ENCODE measurements at places on chromosomes 13 and 19. TPM values are rescaled to one million over a fixed set of nuclear protein-coding genes. Genes with fewer than 3 reads are reported as not detected.

The C19orf85 gene
- 3.1 TPM for total RNA-seq

The POLR1G gene
- 16.0 TPM for total RNA-seq

The IL11 gene
- total RNA-seq, result 1.7 TPM

The ZNF793 gene
- total RNA-seq, result 16.9 TPM

The KANK3 gene
- 2.3 TPM for total RNA-seq

The HSPB6 gene
- total RNA-seq, result 0.38 TPM

The TEX101 gene
- total RNA-seq, result not detected

The TDRD12 gene
- 0.84 TPM for total RNA-seq
